ENCODE measurements at places on chromosomes 11 and 22.

DNA sequence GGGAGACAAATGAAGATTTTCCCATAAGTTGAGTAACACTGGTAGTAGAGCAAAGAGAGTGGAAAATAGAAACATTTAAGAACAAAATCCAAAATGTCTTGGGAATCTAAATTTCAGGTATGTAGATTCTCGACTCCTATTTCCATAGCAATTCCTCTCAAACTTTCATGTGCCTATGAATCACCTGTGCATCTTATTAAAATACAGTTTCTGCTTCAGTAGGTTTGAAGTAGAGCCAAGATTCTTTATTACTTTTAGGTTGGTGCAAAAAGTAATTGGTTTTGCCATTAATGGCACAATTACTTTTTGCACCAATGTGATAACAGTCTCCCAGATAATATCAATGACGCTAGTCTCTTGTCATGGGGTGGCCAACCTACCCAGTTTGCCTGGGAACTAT lies 115.3 kb upstream of the SLC5A12 start:
- no peak for DNase-seq

- DNase-seq, result no peak
Observed at GRCh38 chr11:132504501-132505041, 1027.7 kb downstream of the OPCML start.

DNA sequence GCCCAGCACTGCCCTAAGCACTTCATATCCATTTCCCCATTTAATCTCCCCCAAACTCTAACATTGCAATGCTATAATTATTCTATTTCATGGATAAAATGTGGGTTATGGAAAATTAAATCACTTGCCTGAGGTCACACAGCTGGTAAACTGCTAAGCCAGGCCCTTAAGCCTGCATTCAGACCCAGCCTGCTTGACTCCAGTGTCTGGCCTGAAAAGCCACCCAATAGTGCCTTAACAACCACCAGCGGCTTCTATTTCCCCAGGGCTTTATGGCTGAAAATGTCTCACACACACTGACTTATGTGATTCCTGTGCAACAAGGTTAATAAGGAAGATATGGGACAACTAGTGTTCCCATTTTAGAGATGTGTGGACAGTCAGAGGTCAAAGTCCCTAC lies 178.5 kb upstream of the SNX19 start:
- no peak for DNase-seq

GRCh38 chr11:69520186-69520916 lies 38.9 kb downstream of the LINC01488 start:
- no peak for DNase-seq

- DNase-seq, result no peak
Observed at GRCh38 chr11:123190518-123190917, 4.5 kb downstream of the CLMP start.

DNA sequence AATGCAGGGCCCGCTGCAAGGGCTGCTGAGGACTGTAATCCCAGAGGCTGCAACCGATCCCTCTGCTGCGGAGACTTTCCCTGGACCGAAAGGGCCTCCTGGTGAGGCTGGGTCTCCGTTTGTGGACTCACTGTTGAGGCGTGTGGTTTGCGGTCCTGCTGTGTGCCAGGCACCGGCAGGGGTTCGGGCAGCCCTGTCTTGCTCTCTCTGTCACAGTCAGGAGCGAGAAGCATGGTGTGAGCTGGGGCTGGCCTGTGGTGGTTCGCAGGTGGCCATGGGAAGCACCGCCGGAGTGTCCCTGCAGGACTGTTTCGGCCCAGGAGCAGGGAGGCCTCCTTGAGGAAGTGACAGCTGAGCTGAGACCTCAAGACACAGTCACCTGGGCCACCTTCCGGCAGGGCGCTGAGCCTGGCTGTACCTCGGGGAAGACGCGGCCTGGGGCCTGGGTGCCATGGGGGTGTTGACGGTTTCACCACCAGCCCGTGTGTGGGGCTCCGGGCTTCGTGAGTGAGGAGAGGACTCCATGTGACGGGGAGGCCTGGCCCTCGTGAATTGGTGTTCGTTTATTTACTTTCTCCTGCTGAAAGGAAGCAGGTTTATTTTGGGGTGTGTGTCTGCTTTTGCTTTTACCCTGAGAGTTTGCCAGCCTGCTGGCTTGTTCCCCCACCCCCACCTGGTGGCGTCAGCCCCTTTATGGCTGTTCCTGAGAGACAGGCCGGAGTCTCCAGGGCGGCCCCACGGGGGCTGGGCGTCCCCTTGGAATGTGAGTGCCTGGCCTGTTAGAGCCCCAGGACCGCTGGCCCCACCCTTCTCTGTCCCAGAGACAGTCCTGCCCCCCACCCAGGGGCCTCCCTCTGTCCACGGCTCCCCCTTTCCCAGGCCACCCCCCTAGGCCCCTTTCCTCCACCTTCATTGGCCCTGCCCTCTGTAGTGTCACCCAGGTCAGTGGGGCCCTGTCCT lies 122.5 kb downstream of the KCNQ1OT1 start:
- DNase-seq, result no peak

Measured in choroid plexus epithelial cell (primary cell).